ENCODE measurements at places on chromosomes 3 and 15. TPM values are rescaled to one million over a fixed set of nuclear protein-coding genes. Genes with fewer than 3 reads are reported as not detected.

The AADACL2 gene
- not detected for polyA plus RNA-seq

The CD96 gene
- polyA plus RNA-seq = not detected

The TPRG1 gene
- polyA plus RNA-seq = 0.49 TPM

The CHRNB4 gene
- 0.03 TPM for polyA plus RNA-seq

The GOLGA8R gene
- polyA plus RNA-seq = 0.14 TPM

The CEP152 gene
- 3.0 TPM for polyA plus RNA-seq

The ANKRD63 gene
- polyA plus RNA-seq = not detected

The PTH1R gene
- not detected for polyA plus RNA-seq

The CA12 gene
- 1.1 TPM for polyA plus RNA-seq

The APOD gene
- polyA plus RNA-seq = 3.1 TPM

The LEKR1 gene
- 0.07 TPM for polyA plus RNA-seq

The ARHGEF26 gene
- polyA plus RNA-seq = 0.57 TPM

The KNG1 gene
- not detected for polyA plus RNA-seq

The RETNLB gene
- polyA plus RNA-seq = not detected

The VWA5B2 gene
- polyA plus RNA-seq = not detected

The MESP2 gene
- 0.21 TPM for polyA plus RNA-seq

The LRRC57 gene
- polyA plus RNA-seq = 11.2 TPM

The CCDC54 gene
- polyA plus RNA-seq = not detected

The CMSS1 gene
- 8.2 TPM for polyA plus RNA-seq

The BFSP2 gene
- polyA plus RNA-seq = not detected

The HEG1 gene
- 40.9 TPM for polyA plus RNA-seq

The GP5 gene
- polyA plus RNA-seq = 0.06 TPM

The PFKFB4 gene
- 4.1 TPM for polyA plus RNA-seq

The TRH gene
- polyA plus RNA-seq = not detected

The GRAMD1C gene
- polyA plus RNA-seq = 3.1 TPM

The ARGFX gene
- polyA plus RNA-seq = not detected

The PPP1R14D gene
- polyA plus RNA-seq = not detected

The SPATA12 gene
- polyA plus RNA-seq = 0.13 TPM

The DUOX1 gene
- polyA plus RNA-seq = not detected

Measured in endothelial cell of umbilical vein (primary cell).